ENCODE measurements at places on chromosomes 5 and 9.
A peak's percentile ranks its signal among the peaks of the same experiment; 100 is the strongest.

GRCh38 chr5:116658141-116658540, 83.5 kb upstream of the SEMA6A start:
- no peak for DNase-seq

- no peak for DNase-seq
Observed at GRCh38 chr5:99000876-99001275, 72.1 kb upstream of the CHD1 start.

DNA sequence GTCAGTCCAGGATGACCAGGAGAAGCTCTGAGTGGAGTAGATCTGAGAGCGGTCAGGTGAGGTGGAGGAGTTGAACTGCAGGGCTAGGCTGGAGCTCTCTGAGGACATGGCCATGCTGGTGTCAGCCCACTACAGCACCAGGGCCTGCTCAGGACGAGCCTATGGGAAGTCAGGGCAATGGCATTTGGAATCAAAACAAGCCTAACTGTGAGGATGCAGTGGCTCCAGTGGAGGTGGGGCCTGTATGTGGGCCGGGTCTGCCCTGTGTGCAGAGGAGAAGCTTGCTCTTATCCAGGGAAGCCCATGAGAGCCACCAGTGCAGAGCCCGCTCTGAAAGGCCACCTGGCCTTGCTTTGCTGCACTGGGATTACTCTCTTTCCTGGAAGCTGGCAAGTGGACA, 11.1 kb downstream of the CXCL14 start:
- DNase-seq: no peak

- no peak for DNase-seq
Observed at GRCh38 chr9:34171753-34172535, 6.9 kb upstream of the UBAP1 start.

DNA sequence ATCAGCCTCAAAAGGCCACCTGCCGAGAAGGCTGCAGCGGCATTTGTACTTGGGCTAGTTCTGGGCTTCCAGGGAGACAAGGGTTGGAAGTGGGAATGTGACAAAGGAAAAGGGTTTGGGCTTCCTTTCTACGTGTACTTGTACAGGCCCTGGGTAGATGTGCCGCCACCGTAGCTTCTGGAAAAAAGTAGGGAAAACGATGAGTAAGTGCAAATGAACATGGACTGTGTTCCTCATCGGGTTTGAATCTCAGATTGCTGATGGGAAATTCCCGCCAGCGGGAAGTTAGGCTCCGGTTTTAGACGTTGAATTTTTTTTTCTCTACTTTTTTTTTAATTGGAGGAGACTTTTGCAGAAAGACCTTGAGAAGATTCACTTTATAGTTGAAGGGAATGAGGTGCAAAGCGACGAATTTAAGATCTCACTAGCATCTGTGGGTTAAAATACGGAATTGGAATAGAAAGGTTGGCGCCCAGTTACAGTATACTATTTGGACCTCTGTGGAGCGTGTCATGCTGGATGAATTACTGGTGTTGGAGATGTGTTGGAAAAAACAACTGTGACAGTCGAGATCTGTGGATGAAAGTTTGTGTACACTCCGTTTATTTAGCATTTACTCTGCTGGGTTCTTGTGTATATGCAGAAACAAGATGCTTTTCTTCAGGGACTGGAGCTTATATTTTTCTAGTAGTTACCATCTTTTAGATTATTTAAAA, 1.2 kb downstream of the G3BP1 start:
- no peak for DNase-seq

DNA sequence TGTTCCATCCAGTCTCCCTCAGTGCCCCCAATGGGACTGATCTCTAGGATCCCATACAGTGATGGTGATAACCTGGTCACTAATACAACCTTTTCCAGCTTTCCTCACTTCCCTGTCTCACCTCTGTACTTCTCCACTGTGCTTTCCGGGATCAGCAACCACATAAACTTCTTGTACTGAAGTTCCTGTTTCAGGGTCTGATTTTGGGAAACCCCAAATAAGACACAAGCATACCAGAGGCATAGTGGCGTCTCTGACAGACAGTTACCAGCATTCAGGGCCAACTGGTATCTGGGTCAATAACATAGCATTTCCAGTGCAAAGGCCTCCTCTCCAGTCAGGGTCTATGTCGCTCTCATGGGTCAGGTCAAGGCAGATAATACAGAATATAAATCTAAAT, 64.3 kb downstream of the GLDC start:
- DNase-seq: no peak

GRCh38 chr5:171442287-171443042, 23.0 kb downstream of the FGF18 start:
- peak; percentile 68 for DNase-seq

- no peak for DNase-seq
Observed at GRCh38 chr5:120803282-120803681, 339.2 kb downstream of the PRR16 start.

- DNase-seq: no peak
Observed at GRCh38 chr9:108665521-108666239, 190.1 kb downstream of the ACTL7B start.

GRCh38 chr9:93126825-93127368, 7.2 kb downstream of the NINJ1 start:
- no peak for DNase-seq

GRCh38 chr5:157382996-157383800, 76.8 kb upstream of the NIPAL4 start:
- no peak for DNase-seq

- no peak for DNase-seq
Observed at GRCh38 chr9:18396102-18396728, 77.7 kb upstream of the ADAMTSL1 start.

DNA sequence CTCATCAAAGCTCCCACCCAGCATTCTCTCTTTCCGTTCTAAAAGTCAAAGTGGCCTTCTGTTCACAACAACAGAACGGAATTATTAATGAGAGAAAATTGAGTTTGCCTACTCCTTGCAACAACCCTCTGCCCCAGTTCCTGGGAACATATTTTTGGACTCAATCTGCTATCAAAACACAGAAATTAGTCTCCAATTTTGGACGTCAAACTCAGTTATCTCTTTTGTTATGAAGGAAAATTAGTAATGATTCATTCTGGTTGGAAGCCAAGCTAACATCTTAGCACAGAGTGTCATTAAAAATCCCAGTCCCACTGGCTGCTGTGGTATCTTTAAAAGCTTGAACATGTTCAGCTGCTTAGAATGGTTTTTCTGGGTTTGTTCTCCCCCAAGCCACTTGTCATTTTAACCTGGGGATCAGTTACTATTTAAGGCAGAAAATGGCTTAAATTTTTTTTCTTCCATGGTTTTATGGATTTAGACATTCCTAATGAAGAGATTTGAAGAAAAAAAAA, 343.2 kb downstream of the TRIM32 start:
- DNase-seq: no peak

GRCh38 chr5:82165740-82166530, 112.2 kb downstream of the RPS23 start:
- peak; percentile 86 for DNase-seq

DNA sequence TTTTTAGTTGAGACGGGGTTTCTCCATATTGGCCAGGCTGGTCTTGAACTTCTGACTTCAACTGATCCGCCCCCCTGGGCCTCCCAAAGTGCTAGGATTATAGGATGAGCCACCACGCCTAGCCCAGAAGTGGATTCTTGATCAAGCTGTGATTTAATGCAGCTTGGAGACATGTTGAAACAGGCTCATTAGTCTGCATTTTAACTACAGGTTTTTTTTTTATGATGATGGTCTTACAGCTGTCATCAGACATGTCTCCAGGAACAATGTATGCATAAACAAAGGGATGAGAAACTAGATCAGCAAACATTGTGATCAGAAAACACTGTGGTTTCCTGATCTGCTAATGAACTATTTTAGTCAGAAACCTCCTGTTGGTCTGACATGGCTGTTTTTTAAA, 30.0 kb upstream of the PLPP1 start:
- no peak for DNase-seq

DNA sequence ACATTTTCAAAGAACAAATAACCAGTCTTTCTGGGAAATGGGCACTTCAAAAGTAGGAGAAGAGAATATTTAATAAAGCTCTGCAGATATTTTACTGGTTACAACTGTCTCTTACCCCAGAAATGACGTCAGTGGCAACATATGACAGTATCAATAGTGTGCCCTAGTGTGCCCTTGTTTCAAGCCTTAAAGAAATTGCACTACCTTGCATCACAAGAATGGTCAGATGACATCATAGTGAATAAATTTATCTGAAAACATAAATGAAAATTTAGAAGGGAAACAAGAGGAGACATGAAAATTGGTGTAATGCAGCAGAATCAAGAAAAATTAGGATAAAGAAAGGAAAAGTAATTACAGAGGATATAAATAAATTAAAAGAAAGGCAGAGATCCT, 176.7 kb downstream of the GNAQ start:
- DNase-seq: no peak

GRCh38 chr5:159133041-159133741, 33.5 kb upstream of the EBF1 start:
- peak; percentile 62 for DNase-seq

DNA sequence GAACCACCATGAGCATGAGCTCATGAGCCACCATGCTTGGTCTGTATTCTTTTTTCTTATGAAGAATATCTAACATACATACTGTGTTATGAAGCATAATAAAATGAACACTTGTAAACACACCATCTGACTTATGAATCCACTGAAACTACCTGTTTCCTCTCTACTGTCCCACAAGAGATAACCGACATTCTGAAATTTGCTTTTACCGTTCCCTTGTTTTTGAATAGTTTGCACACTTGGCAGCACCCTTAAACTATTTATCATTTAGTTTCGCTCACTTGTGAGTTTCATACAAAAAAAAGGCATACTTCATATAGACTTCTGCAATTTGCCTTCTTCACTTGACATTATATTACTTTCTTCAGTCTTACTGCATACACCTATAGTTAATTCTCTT, 8.9 kb downstream of the LARS1 start:
- DNase-seq: no peak
